ENCODE measurements at places on chromosomes 2 and 18. TPM values are rescaled to one million over a fixed set of nuclear protein-coding genes. Genes with fewer than 3 reads are reported as not detected.
A peak's percentile ranks its signal among the peaks of the same experiment; 100 is the strongest.

NDC80 gene
- 14.9 TPM for polyA plus RNA-seq

ABHD3 gene
- 13.8 TPM for polyA plus RNA-seq

SIX3 gene
- 0.04 TPM for polyA plus RNA-seq

NEU2 gene
- polyA plus RNA-seq: not detected

GCFC2 gene
- 20.4 TPM for polyA plus RNA-seq

DES gene
- polyA plus RNA-seq: 2,139 TPM

DNA sequence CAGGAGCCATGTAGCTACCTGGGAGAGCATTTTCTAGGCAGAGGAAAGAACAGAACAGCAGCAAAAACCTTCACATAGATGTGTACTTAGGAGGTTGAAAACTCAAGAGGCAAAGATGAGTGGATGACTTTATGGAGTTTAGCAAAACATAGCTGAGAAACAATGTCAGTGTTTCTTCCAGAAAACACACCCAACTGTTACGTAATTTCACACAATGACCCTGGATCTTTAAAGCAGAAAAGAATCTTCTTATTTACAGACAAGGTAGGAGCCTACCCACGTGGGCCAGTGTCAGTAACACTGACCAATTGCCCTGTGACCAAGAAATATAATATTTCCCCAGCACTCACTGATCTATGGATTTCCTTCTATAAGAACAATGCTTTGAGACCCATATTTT, 254.6 kb downstream of the CDH20 start:
- peak; percentile 27 for DNase-seq

- no peak for DNase-seq
These were observed 29.4 kb downstream of the STAT1 start for GRCh38 chr2:190984595-190984994.

GRCh38 chr2:211982162-211982561, 556.4 kb downstream of the ERBB4 start:
- peak; percentile 25 for DNase-seq

DNA sequence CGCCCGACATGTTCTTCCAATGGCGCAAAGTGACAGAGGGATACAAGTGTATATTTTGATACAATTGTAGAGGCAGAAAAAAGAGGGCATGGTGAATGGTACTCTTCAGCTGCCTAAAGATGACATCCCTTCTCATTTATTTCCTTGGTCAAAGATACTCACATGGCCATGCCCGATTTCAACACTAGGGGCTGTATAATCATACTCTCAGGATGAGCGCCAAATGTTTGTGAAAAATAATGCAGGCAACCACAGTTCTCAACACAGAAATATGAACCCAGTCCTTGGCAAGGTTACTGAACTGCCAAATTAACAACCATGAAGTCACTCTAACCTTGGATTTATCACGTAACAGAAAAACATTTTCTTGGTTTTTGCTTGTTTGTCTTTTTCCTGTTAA, 204.4 kb downstream of the CCDC102B start:
- DNase-seq: no peak

DNA sequence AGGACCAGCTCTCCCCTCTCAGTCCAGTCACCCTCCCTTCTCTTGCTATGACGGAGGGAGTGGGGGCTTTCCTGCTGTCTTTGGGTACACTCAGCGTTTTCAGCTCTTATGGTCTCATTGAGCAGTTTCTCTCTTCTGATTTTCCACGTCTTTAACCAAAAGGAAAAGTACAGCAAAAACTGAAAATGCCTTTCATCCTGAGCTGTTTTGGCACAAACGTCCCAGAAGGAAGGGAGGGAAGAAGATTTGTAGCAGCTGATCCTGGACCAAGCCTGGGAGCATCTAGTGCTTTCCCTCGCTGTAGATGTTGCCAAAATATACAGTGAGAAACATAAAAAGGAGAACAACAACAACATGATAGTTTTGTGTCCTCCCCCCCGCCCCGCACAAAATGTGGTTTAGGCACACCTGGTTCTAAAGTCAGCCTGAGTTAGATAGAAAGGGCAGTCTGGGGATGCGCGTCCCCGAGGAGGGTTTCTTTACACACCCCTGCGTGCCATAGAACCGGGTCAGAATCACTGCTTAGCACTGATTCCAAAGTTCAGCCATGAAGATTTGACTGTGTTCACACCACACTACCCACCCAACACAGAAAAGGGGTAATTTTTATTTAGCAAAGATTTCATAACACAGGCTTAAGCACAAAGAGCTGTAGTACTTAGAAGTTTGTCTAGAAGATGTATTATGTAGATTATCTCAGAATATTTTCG, 53.4 kb downstream of the SLC40A1 start:
- DNase-seq: peak; percentile 76

DNA sequence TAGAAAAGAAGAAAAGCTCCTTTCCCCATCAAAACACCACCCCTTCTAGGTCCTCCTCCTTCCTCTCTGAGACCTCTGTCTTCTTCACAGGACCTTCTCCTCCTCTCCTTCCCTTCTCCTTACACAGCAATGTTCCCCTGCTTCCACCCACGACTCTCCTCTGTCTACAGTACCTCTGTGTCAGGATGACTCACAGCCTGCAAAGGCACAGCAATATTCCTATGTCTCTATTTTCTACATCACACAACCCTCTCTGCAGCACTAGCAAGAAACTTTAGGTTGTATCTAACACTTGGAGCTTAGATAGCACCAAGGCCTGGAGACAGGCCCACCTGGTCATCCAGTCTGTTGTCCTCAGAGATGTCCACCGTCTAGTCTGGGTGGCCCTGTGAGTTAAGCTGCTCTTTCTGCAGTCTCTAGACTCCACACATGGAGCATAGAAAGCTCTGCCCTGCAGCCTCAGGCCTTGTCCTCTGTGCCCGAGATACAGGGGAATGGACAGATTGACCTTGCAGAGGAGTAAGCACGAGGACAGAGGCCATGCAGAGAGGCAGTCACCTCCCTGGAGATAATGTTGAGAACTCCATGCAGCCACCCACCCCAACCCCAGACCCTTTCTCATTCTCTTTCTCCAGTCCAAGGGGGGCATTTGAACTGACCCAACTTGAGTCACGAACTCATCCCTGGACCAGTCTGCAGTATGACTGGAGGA, 212.0 kb downstream of the TNS1 start:
- DNase-seq: no peak

- no peak for DNase-seq
These were observed 20.6 kb upstream of the ANKRD53 start for GRCh38 chr2:70957798-70958197.

DNA sequence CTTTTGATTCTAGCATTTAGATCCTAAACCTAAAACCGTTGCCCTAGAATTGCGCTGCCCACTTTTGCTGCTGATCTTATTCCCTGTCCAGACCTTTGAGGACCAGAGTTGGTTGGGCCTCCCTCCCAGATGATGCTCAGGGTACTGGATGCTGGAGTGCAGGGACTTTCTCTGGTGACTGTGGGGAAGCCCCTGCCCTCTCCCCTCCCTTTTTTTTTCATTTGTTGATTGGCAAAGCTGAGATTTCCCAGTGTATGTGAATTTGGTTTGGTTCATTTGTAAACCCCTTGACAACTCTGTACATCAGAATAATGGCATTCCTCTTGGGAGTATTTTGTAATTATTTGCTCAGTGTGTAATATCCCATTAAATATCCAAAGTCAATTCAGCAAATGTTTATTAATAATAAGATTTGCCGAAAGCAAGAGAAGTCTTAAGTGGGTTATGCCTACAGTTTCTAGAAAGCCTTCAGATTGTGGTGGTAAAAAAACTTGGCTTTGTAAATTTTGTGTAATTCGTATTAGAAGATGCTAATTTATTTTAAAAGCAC, 28.3 kb downstream of the RAB31 start:
- no peak for DNase-seq

GRCh38 chr18:24543795-24544498, 83.5 kb downstream of the HRH4 start:
- DNase-seq: peak; percentile 80

DNA sequence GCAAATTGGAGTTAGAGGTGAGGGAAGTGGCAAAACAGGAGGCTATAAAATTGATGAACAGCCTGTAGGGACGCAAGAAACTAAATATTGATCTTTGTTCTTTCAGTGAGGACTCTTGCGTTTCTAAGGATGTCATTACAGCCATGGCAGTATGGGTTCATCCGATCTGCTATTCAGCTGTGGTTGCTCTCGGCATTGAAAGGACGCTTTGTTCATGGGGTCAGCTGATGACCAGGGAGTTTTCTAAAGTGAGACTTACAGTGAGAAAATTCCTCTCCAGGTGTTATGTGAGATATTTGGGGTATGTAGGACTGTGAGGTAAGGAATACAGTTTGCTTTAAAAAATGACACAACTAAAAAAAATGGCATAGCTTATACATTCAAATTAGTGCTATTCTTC, 52.7 kb upstream of the PELI1 start:
- DNase-seq: no peak

- DNase-seq: peak; percentile 83
These were observed 180.0 kb upstream of the MMADHC start for GRCh38 chr2:149767516-149767974.

DNA sequence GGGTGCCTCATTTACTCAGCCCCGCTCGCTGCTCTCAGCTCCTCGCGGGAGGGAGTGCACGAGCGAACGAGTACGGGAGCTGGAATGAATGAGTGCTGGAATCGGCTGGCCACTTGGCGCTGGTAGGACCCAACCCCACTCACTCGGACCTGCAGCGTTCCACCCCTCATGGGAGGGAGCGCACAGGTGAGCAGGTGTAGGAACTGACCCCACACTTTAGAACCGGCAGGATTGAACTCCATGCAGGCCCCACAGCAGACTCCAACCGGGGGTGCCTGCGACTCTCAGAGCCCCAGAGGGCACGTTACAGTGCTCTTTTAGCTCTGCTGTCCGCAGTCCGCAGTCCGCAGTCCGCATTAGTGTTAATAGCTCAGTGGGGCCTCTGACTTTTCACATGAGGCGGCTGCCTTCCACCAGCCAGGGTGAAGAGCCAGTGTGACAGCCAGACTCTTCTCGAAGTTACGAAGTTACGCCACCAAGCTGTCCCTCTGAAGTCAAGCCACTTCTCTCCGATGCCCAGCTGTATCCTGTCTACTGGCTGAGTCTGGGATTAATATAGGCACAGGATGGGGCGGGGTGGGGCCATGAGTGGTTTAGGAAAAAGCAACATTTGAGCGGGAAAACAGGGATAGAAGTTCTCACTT, 102.7 kb upstream of the ARHGAP15 start:
- DNase-seq: peak; percentile 59
